ENCODE measurements at places on chromosomes 11 and 22. TPM values are rescaled to one million over a fixed set of nuclear protein-coding genes. Genes with fewer than 3 reads are reported as not detected.

DNA sequence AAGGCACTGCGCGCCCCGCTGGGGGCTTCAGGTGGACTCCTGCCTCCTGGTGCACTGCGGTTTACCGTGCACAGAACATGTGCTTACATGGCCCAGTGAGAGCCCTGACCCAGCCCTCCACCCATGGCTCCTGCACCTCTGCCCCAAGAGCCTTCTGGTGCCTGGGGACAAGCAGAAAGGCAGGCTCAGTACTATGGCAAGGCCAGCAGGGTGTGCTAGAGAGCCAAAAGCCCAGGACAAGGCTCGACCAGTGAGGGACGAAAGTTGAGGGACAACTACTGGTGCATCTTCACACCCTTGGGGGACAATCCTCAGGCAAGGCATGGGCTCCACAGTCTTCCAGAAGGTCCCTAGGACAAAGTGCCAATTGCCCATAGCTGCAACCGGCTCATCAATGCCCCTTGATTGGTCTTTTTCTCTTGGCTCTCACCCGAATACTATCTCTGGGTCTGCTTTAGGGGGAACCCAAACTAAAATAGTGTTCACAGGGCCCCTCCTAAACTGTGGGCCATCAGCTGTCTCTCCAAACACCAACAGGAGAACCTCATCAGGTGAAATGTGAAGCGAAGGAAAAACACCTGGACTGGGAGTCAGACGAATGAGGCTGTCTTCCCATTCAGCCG is 13.5 kb downstream of the PGA5 start:
- peak; percentile 66 for DNase-seq

- no peak for DNase-seq
Measured at GRCh38 chr11:76609736-76610370, 60.7 kb downstream of the LRRC32 start.

- no peak for DNase-seq
Measured at GRCh38 chr11:84685149-84685548, 942.0 kb downstream of the DLG2 start.

KIF18A gene
- total RNA-seq = 27.5 TPM

PANX2 gene
- 1.5 TPM for total RNA-seq

APOL4 gene
- total RNA-seq = not detected

All from Daoy (cell line).